ENCODE measurements at places on chromosomes 5 and 9.

DNA sequence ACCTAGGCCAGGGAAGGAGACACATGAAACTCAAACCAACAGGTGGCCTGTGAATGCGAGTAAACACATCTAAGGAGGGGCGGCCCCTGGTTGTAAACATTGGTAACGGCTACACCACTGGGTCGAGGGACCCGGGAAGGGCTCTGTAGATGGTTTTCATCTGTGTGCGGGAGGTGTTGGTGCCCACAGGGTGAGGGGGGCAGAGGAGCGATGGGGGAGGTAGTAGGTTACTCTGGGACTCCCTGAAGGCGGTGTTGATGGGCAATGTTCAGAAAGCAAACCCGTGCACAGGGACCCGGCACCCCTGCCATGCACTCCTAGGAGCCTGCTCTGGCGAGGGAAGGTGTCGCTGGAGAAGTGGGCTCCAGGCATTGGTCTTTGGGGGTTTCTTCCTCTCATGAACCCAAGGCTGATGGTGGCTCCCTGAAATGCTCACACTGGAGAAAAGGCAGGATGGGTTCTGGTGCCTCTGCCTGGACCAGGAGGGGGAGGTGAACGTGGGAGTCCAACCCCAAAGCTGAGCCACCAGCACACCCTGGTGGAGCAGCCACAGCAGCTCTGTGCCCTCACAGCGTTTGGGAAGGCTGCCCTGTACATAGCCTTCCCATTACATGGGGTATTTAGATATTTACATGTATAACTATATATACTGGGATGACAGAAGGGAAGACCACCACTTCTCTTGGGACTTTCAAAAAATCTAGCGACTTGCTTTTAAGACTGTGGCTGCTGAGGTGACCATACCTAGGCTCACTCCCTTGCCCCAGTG is 103.2 kb downstream of the ENTREP1 start:
- no peak for DNase-seq

DNA sequence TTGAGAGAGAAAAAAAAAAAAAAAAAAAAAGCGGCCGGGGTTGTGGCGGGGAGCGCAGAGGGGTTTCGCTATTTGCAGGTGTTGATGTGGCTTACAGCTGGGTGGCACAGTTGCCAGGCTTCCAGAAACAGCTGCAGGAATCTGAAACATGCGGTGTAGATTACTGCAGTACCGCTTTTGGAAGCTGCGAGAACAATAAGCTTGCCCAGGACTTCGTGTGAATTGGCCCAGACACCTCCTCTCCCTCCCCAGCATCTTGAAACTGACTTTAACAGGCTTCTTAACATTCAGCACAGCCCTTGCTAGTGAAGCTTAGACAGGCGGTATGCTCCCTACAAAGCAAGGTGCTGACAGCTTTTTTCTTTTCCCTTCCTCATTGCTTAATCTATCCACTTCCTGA is 104.0 kb downstream of the ATP10B start:
- no peak for DNase-seq

GRCh38 chr9:120536949-120537640 is 42.9 kb downstream of the CDK5RAP2 start:
- no peak for DNase-seq

GRCh38 chr9:117535434-117535833 is 120.6 kb upstream of the ASTN2 start:
- no peak for DNase-seq

DNA sequence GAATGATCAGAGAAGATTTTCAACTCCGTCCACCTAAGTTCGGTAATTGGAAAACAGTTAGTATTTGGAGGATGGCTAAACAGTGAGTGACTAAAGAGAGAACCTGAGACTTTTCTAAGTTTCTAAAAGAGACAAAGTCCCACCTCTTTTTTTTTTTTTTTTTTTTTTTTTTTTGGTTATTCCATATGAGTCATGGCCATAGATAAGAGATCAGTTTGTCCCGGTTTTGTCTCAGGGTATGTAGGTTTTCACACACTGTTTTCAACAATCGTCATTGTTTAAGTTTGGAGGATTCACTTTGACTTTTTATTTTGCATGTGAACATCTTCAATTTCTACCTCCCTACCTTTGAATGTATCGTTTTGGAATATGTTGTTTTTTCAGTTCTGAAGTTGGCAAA is 85.9 kb downstream of the NTRK2 start:
- no peak for DNase-seq

DNA sequence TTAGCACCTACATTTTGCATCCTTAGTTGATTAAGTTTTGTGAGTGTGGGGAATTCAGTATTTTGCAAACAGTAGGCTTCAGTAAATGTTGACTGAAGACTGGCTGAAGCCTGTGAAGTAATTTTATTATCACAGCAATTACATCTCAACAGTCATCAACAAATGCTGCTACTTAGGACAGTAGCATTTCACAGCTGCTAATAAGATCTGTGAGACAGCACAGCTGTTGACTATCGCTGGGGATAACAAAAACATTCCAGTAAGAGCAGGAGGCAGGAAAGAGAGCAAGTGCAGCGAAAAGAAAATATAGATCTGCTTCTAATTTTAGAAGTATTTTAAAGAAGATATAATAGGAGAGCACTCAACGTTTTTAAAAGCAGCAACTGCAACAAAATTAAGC is 117.3 kb upstream of the FGF10 start:
- DNase-seq = no peak

GRCh38 chr5:79932510-79933504 is 58.3 kb downstream of the MTX3 start:
- DNase-seq = no peak

GRCh38 chr9:38036359-38037084 is 32.5 kb downstream of the SHB start:
- DNase-seq = no peak

GRCh38 chr5:180235077-180235476 is 26.1 kb upstream of the RASGEF1C start:
- DNase-seq = no peak

DNA sequence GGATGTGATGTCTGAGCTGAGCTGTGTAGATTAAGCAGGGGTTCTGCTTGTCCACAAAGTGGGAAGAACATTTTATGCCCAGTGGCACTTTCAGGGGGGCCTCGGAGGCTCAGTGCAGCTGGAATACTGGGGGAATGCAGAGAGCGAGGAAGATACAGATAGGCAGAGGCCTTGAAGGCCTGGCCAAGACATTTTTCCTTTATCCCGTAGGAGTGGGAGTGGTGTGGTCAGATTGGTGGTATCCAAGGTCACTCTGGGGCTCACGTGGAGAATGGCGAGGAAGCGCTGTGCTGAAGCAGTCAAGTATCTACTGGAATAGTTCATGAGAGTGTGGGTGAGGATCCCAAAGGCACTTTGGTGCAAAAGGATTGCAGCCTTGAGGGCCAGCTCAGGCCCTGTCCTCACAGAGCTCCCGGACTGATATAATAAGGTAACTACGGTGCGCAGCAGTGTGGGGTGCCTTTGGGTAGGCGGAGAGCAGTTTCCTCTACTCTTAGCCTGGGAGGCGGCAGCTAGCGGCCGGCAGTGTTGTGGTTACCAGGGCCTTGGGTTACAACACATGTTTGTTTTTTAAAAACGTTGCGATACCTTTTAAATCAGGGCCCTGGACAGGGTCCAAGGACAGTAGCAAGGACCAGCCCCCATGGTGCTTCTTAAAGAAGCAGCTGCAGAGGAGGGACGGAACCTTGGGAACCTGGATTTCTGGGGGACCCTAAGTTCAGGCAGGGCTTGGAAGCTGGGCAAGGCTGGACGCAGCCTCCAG is 10.8 kb upstream of the CCDC69 start:
- no peak for DNase-seq

- DNase-seq = no peak
Measured at GRCh38 chr9:100699668-100700067, 121.8 kb downstream of the CAVIN4 start.

- no peak for DNase-seq
Measured at GRCh38 chr9:87259543-87260518, 237.8 kb upstream of the DAPK1 start.

DNA sequence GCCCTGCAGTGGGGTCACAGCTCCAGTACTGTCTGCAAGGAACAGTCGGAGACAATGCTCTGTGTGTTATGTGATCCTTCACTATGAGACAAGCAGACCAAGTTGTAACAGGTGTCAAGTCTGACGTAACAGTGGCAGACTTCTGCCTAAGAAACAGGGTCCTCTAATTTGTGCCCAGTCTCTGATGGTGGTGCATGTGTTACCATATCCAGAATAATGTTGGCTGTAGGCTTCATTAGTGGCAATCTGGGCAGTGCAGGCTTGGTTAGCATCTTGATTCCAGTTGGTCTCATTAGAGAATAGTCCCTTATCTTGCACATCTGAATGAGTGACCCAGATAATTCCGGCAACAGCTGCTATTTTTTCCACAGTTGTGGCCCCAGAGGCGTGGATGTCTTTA is 33.8 kb downstream of the ZNF131 start:
- no peak for DNase-seq

DNA sequence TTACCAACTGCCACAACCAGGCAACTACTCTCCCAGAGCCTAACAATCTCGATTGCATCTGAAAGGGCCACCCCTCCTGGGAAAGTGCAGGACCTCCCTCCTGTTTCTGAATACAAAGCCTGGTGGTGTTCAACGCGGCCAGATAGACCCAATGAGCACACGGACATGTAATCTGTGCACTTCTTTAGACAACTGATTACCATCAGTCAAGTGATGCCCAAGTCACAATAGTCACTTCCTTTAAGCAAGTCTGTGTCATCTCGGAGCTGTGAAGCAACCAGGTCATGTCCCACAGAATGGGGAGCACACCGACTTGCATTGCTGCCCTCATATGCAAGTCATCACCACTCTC is 739 bp downstream of the C9orf72 start:
- DNase-seq = peak; percentile 44

DNA sequence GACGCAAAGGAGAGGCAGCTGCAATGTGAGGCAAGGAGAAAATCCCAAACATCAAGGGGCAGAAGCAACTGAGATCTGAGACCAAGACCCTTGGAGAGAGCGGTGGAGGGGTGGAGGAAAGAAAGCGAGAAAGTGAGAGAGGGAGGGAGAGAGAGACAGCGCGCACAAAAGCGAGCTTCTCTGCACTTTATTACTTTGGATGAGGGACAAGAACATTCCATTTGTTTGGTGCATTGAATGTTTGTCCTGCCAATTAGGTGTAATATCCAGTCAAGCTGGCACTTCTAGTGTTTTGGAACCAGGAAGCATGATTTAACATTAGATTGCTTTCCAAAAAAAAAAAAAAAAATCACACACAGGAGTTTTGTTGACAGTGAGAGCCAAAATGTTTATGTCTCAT is 1.4 kb downstream of the CAST start:
- DNase-seq = no peak

DNA sequence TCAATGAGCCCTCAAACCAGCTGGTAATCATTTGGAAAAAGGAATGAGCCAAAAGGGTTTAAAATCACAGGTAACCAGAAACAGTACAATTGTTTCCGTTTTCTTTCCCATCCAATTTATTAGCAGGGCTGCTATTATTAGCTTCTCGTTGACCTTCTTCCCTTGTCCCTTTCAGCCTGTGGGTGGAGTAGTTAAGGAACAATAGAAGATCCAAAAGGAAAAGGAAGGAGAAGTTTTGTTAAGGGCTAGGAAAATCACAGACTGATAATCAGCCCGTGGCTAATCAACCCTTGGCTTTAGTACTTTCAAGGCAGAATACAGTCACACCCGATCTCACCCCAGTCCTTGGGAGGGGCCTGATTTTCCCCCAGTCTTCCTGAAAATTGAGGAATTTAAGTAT is 38.4 kb downstream of the TMEM252 start:
- no peak for DNase-seq

GRCh38 chr5:11863911-11864310 is 40.3 kb downstream of the CTNND2 start:
- no peak for DNase-seq

- DNase-seq = no peak
Measured at GRCh38 chr5:69248019-69248418, 13.3 kb downstream of the CDK7 start.

DNA sequence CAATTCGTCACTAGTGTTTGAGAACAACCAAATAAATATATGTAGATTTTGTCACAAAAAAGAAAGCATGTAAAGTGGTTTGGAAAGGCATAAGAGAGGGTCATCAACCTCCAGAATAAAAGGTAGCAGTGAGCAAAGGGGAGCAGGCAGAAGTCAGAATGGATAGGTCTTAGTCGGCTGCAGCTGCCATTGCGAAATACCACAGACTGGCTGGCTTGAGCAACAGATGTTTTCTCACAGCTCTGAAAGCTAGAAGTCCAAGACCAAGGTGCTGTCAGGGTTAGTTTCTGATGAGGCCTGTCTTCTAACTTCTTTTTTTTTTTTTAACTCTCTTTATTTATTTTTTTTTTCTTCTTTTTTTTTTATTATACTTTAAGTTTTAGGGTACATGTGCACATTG is 208.1 kb upstream of the PIK3R1 start:
- no peak for DNase-seq

- no peak for DNase-seq
Measured at GRCh38 chr9:109052416-109052815, 39.1 kb upstream of the CTNNAL1 start.

DNA sequence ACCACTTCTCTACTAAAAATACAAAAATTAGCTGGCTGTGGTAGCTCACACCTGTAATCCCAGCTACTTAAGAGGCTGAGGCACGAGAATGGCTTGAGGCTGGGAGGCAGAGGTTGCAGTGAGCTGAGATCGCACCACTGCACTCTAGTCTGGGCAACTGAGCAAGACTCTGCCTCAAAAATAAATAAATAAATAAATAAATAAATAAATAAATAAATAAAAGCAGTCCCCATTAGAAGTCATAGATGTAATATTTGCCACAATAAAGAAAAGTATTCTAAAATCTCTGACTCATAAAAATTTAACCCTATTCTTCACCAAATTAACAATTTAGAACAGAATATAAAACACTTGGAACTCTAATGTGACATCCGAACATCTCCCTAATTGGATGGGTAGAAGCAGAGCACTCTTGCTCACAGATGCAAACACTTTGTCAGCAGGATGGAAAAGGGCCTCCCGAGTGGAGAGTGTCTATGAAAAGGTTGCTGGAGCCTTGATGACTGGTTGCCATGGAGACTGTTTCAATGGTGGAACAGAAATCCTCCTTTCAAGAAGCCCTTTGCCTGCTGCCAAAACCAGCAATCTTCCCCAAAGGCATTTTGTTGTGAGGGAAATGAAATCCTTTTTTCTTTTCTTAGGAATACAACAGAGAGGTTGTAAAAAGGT is 38.9 kb upstream of the TRAF1 start:
- DNase-seq = no peak

GRCh38 chr9:129493706-129494047 is 127.2 kb downstream of the C9orf50 start:
- no peak for DNase-seq

DNA sequence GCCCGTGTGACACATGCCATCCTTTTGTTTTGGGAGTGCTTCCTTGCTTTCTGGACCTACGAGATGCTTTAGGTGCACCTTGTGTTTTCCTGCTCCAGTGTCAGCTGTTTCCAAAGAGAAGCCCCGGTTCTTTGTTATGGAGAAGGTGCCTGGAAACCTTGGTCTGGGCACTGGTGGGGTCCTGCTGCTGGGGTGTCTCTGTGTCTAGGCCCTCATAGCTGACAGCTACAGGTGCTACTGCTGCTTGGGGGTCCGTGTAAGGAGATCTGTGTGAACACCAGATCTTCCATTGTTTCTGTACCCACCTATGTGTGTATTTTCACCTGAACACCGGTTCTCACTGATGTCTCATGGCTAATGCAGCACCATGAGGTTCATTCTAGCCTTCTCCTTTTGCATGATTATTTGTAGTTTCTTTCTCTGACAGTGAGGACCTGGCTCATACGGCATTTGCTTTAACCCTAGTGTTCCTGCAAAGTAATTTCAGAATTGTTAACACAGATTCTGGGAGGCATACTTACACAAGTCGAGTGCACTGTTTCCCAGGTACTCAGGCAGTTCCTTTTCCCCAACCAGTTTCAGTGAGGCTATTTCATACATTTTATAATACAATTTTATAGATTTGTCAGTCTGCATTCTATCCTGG is 13.2 kb upstream of the FAM120AOS start:
- DNase-seq = no peak
